ENCODE measurements at places on chromosomes 1 and 21.
A peak's percentile ranks its signal among the peaks of the same experiment; 100 is the strongest.

DNA sequence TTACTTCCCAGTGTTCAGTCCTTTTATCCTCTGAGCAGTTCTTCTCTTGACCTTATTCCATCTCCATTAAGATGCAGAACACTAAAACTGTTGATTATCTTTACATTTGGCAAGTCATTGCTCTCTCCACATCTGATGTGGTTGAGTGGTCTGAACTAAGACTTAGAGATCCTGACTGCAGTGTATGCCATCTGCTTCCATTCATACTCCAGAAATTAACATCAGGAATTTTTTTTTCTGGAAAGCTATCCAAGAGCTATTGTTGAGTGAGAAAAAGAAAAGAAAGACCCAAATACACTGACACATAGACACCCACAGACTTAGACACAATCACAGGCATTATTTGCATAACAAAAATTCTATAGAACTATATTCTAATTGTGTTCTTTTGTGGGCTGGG, 3.7 kb upstream of the TRIM62 start:
- DNase-seq: no peak

- peak; percentile 65 for DNase-seq
These were observed 23.9 kb downstream of the DNAJC8 start for GRCh38 chr1:28208818-28209441.

- no peak for DNase-seq
These were observed 20.8 kb downstream of the OBSCN start for GRCh38 chr1:228228601-228229074.

- no peak for DNase-seq
These were observed 258.1 kb downstream of the HHAT start for GRCh38 chr1:210586771-210587170.

DNA sequence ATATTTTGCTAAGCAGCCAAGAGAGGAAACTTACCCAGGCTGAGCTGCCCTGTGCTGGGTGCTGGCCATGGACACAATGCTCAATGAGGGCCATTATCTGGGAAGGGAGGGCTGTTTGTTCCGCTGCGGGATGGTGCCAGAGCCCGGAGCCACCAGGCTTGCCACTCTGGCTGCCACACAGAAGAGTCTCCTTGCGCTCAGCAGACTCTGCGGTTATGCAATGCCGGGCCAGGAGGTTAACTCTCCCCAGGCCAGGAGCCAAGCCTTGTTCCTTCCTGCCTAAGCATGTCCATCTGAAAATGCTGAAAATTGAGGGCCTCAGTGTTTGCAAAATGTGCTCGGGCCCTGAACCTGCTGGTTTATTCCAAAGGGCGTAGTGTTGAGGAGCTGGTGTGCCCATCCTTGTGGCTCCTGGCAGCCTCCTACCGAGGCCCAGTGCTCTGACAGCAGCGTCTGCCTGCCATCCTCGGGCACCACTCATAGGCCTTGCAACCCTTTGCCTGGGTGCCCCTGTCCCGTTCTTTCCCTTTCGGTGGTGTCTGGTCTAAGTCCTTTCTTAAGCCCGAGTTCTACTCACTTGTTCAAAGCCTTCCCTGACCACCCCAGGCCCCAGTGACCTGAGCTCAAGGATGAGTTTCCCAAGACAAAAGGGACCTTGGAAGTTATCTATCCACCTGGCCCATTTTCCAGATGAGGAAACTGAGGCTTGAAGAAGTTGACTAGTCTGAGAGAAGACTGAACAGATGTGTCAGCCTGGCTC, 133.8 kb upstream of the EDN2 start:
- no peak for DNase-seq

DNA sequence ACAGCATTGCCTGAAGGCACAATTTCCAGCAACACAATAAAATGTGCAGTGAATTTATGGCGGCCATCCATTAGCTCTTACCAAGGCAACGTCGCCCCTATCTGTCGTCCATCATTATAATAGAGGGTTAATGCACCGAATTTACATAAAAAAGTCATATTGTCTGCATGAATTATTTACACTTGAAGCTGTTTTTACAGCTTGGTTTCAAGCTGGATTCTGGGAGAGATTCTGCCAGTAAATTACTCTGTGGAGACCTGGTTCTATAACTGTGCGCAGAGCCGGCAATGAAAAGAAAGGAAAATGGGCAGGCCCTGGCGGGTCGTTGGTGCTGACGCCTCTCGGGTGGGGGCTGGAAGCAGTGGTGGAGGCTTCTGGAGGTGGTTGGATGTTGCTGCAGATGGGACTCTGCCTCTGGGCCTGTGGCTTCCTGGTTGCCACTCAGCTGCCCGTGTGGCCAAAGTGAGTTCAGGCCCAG, 48.9 kb upstream of the POU3F1 start:
- DNase-seq: no peak

DNA sequence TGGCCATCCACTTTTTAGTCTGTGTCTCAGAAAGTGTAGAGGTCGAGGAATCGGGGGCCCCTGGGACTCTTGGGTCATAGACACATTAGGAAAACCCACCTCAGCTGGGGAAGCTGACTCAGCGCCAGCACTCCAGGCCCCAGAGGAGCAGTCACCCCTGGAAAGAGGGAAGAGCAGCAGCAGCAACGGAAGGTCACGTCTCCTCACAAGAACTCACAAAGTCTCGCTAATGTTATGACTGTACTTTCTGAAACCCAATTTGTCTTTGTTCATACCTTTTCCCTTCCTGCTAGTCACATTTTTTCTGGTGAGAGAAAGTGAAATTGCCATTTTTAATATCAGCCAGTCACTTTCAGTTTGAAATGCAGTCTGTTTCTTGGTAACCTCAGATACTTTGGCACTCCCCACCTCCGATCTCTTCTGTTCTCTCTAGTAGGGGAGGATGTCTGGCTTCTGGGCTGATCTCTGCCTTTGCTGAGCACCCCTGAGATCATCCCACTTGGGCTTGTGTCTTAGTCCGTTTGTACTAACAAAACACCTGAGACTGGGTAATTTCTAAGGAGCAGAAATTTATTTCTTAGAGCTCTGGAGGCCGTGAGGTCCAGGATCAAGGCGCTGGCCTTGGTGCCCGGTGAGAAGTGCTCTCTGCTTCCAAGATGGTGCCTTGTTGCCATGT, 6.0 kb upstream of the NLRP3 start:
- DNase-seq: no peak

GRCh38 chr1:161402446-161402845, 34.8 kb upstream of the CFAP126 start:
- DNase-seq: no peak

DNA sequence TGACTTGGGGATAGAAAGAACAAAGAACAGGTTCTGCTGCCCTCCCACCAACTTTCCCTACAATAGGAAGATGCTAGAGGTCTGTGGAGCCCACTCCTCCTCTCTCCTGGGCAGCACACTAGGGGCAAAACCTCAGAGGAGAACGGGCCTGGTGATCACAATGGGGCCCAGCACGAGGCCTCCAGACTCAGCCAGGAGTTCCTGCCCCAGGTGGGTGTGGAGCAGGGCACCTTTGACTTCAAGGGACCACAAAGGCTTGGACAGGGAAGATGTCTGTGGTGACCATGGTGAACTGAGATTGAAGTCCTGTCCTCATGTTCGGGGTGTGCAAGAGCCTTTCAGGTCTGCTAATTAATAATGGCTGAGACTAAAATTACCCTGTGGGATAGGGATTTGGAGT, 88.8 kb downstream of the LAMC2 start:
- DNase-seq: no peak

Measured in hematopoietic multipotent progenitor cell treated with erythropoietin and hydrocortisone succinate and interleukin-3 and kit ligand, for 17 days (in vitro differentiated cells).